ENCODE measurements at places on chromosomes 7 and 10. TPM values are rescaled to one million over a fixed set of nuclear protein-coding genes. Genes with fewer than 3 reads are reported as not detected.

The NKX2-3 gene
- total RNA-seq = not detected

The FAM131B gene
- total RNA-seq = 2.3 TPM

The MBL2 gene
- total RNA-seq = not detected

The PIP gene
- total RNA-seq = not detected

The SLC39A12 gene
- under 0.01 TPM for total RNA-seq

The INTS1 gene
- total RNA-seq = 48.7 TPM

The CFAP70 gene
- total RNA-seq = 0.44 TPM

The AZGP1 gene
- total RNA-seq = 0.33 TPM

The RAB19 gene
- total RNA-seq = not detected

The GJD4 gene
- total RNA-seq = not detected

The TFPI2 gene
- 620 TPM for total RNA-seq

The SPDYE11 gene
- not detected for total RNA-seq

The CNTNAP2 gene
- under 0.01 TPM for total RNA-seq

The GUSB gene
- total RNA-seq = 29.0 TPM

The USP54 gene
- 35.5 TPM for total RNA-seq

The TMEM273 gene
- total RNA-seq = not detected

The HTR5A gene
- not detected for total RNA-seq

All from uterine smooth muscle cell (primary cell).